ENCODE measurements at places on chromosomes 16 and 17.

DNA sequence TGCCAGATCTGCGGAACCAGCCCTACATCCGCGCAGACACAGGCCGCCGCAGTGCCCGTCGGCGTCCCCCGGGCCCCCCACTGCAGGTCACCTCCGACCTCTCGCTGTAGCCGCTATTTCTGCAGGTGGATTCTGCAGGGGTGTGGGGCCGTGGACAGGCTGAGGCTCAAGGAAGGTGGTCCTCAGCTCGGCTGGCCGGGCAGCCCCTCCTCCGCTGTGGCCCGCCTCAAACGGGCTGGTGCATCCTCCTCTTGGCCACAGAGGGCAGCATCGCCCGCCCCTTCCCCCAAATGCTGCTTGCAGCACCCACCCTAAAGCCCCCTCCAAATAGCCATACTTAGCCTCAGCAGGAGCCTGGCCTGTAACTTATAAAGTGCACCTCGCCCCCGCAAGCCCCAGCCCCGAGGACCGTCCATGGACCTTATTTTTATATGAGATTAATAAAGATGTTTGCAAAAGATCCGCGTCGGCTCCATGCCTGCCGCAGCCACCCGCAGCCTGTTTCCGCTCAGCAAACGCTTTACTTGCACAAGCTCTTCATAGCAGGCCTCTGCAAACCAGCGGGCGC lies 14.9 kb downstream of the SPATA32 start:
- DNase-seq, result no peak

GRCh38 chr16:14202095-14202494 lies 131.0 kb downstream of the MRTFB start:
- DNase-seq, result no peak

GRCh38 chr17:76805319-76805718 lies 62.9 kb upstream of the MGAT5B start:
- no peak for DNase-seq

- no peak for DNase-seq
Measured at GRCh38 chr17:60959696-60960095, 282.0 kb downstream of the BCAS3 start.

DNA sequence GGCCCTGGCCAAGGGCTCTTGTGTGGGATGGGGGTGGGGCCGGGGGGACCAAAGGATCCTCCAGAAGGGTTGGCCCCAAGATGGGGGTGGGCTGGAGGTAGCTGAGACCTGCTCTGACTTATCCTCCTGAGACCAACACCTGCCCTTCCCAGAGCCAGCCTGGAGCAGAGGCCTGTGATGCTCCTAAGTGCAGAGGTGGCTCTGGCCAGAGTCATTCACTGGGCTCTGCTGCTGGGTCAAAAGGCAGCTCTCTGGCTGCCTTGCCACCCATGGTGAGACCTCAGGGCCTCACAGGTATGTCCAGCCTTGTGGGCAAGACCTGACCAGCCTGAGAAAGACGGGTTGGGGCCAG lies 393 bp downstream of the SERPINF2 start:
- no peak for DNase-seq

DNA sequence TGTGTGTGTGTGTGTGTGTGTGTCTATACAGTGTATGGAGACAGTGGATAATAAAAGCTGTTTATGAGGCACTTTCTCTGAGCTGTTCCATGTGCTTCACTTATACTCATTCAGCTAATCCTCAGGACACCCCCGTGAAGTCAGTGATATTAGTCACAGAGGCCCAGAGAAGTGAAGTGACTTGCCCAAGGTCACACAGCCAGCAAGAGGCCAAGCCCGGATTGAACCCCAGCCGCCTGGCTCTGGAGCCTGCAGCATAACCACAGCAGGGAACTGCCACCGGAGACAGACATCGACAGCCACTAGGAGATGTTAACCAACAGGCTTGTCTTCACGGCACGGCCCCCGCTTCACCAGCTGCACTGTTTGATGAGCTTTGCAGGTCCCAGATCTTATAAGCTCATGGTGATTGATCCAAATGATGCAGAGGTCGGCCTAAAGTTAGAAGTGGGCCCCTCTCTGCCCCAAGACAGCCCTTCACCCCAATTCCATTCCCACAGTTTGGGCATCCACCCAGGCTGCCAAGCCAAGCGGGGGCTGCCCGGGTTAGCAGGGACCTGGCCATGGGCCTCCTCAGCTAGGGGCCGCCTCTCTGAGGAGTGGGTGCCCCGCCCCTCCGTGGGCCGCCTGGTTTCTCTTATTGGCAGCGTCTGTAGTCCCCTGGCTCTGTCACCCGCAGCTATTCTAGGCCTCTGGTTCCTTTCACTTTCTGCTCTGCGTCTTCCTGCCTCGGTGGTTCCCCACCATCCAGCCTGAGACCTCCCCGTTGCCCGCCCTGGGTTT lies 30.9 kb downstream of the SOCS1 start:
- peak; percentile 67 for DNase-seq

DNA sequence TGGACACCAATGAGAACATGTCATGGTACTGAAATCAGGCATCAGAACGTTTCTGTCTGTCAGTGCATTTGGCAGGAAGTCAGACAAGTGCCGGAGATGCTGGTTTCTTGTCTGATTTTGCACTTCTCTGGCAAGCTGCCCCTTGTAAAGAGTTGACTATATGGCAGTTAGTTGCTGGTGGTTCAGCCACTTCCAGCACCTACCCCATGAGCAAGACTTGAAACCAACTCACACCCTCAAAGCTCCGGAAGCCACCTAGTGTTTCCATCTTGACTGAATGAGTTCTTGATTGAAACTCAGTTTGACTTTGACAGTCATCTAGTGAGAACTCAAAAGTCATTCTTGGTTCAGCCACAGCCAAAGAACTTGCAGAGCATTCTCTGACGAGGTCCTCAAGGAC lies 225.1 kb downstream of the SPECC1 start:
- DNase-seq, result no peak

All from activated gamma-delta T cell treated with Interleukin-2 at 50 U/mL for 16 hours (primary cell).